Spinal cord (tissue), 10 donors: ENCODE measurements at places on chromosomes 3 and 15.

GRCh38 chr3:171564748-171565480 is 104.7 kb upstream of the TNIK start:
- no peak for DNase-seq

DNA sequence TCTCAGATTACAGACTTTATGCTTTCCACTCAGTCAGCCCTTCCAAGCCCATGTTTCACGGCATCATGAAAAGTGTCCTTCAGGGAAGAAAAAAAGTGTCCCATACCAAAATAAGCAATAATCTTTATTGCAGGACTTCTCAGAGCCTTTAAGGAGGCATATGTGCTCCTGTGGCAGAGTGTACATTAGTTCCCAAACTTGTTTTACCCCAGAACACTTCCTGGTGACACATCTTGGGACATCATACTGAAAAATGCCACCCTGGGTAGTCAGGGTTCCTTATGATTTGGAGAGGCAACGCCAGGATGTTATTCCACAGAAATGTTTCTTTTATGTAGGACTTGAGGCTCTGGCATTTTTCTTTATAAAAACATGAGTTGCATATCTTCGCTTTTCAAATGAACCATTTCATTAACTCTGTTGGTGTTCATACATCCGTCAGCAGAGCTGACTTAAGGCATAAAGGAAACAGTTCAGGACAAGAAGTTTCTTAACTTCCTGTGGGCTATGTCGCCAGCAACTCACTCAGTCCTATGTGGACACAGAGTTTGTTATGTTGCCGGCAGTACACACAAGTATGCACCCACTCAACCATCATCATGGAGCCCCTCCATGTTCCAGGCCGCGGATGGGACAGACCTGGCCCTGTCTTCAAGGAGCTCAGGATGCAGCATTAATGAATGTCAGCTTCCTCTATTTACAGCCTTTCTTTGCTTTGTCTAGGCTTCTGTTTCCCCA is 63.8 kb downstream of the CASR start:
- no peak for DNase-seq

- no peak for DNase-seq
Observed at GRCh38 chr3:148998715-148999423, 7.5 kb downstream of the GYG1 start.

- no peak for DNase-seq
Observed at GRCh38 chr3:36923981-36924743, 20.7 kb downstream of the TRANK1 start.

- DNase-seq = no peak
Observed at GRCh38 chr3:6928064-6928463, 67.1 kb downstream of the GRM7 start.

GRCh38 chr15:100703032-100703578 is 100.7 kb downstream of the ASB7 start:
- DNase-seq = no peak

- no peak for DNase-seq
Observed at GRCh38 chr3:55725681-55726500, 238.8 kb upstream of the WNT5A start.

GRCh38 chr15:52016316-52016715 is 2.7 kb upstream of the MAPK6 start:
- no peak for DNase-seq

GRCh38 chr3:122146466-122146865 is 37.0 kb upstream of the CASR start:
- no peak for DNase-seq

- DNase-seq = no peak
Observed at GRCh38 chr3:4994823-4995499, 15.7 kb downstream of the BHLHE40 start.

GRCh38 chr15:70643106-70643782 is 120.1 kb downstream of the UACA start:
- DNase-seq = no peak

DNA sequence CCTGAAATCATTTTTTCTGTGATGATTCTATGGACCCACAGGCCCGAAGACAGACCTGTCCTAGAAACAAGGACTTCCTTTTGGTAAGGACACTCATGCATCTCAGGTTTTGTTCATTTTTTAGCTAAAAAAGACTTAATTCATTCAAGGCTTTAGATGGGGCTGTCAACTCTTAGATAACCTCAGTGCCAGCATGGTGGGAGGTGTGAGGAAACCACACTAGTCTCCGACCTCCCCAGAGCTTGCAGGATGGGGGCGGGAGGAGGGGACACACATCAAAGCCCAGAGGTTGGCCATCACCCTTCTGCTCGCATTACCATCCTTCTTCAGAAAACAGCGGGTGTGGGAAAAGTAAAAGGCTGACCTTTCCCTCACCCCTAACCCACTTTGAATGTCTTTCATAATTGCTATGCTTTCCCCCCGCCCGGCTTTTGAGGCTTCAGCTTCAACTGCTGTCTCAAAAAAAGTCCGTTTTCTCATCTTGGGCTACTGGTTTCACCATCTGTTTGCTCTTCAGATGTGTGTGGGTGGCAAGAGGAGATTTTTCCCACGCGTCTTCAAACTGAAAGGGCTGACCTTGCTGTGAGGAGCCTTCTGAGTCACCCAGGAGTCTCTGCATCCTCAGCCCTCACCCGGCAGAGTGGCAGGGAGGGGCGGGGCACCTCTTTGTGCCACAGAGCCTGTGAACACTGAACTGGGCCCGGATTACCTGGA is 27.6 kb upstream of the CXCR6 start:
- no peak for DNase-seq

GRCh38 chr15:73941871-73942635 is 15.8 kb downstream of the LOXL1 start:
- no peak for DNase-seq

- DNase-seq = no peak
Observed at GRCh38 chr3:177571271-177571943, 374.1 kb upstream of the TBL1XR1 start.

DNA sequence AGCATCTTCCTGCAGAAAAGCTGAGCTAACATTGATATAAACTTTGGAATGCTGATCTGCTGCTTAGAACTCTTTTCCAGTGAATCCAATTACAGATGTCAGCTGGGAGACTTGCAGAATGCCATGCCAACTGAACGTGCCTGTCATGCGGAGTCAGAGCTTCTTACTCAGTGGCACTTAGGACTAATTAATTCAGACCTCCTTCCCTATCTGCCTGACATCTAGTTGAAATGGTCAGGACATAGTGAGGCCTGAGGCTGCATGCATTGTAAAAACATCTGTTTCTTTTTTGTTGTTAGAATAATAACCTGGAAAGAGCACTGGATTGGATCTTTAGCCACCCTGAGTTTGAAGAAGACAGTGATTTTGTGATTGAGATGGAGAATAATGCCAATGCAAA is 112.6 kb downstream of the USP13 start:
- DNase-seq = no peak

GRCh38 chr15:54579855-54580254 is 601.6 kb downstream of the UNC13C start:
- DNase-seq = no peak

DNA sequence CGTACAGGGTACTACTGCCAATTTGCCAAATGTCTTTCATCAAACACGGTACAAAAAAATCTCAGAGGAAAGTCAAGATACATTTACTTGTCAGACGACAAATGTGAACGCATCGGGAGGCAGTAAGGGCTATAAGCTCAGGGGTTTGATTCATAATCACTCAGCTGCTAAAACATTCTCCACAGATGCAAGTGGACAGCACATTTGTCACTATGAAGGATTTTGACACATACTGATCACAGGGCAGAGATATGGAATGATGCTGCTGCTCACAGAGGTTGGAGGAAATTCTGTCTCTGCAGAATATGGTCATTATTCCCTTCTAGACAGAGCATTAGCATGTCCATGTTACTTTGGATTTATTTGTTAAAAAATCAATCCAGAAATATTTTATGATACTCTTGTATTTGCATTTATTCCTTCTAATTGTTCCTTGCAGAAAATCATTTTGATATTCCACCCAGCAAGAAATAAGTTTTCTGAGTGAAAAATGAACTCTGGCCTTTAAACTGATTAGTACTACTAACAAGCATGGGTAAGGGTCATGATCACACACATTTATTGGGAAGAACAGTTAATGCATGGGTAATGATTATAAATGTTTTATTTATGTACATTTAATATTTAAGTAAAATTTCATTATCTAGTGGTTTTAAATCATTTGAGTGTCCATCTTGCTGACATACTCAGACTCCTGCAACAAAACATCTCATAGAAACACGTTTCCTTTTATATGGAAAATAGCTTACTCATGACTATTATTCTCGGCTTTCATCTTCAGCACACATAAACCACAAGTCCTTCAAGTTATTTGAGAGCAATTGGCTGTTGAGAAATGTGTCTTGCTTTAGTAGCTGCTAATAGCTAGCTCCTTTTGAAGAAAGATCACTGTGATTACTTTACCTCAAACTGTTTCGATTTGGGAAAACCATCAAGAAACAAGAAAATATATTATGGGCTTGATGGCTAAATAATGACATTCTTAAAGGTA is 559.3 kb downstream of the MECOM start:
- DNase-seq = no peak

DNA sequence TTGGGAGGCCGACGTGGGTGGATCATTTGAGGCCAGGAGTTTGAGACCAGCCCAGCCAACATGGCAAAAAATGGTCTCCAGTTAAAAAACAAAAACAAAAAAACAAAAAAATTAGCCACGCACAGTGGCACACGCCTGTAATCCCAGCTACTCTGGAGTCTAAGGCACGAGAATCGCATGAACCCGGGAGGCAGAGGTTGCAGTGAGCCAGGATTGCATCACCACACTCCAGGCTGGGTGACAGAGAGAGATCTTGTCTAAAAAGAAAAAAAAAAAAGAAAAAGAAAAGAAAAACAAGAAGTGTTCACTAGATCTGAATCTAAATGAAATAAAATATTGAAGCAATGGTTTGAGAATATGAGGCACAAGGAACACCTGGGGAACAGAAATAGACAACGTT is 36.7 kb downstream of the SLC9A9 start:
- no peak for DNase-seq

- no peak for DNase-seq
Observed at GRCh38 chr3:157142315-157142714, 17.6 kb downstream of the CCNL1 start.

GRCh38 chr3:112303764-112304325 is 9.8 kb upstream of the SLC9C1 start:
- peak; percentile 71 for DNase-seq

DNA sequence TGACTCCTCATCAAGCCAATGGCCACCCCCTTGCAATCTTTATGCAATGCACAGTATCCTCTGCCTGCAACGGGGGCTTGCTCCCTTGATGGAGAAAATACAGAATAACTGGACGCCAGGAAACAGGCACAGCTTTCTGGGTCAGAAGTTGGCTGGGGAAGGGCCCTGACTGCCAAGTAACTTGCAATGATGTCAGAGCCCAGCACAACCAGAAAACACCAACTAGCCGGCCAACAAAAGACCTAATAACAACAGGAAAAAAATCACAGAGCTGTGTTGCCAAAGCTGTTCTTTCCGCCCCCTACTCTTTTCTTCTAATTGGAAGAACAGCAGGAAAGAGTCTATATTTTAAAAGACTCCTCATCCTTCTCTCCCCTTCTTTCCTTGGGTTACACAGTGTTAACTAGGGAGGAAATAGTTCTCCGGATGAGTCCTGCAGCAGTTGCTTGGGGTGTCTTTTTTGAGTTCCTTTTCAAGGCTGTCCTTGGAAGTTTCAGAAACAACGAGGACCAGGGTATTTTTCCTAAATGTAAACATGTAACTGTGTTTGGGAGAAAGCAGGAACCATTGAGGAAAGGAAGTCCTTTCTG is 1.4 kb upstream of the SEMA6D start:
- peak; percentile 81 for DNase-seq
